Left ventricle myocardium inferior (tissue), 1 donor: ENCODE measurements at places on chromosomes 1 and 21.

- DNase-seq = no peak
Measured at GRCh38 chr1:118960026-118960561, 28.0 kb downstream of the TBX15 start.

GRCh38 chr1:156704166-156704711, 1.1 kb downstream of the CRABP2 start:
- no peak for DNase-seq

DNA sequence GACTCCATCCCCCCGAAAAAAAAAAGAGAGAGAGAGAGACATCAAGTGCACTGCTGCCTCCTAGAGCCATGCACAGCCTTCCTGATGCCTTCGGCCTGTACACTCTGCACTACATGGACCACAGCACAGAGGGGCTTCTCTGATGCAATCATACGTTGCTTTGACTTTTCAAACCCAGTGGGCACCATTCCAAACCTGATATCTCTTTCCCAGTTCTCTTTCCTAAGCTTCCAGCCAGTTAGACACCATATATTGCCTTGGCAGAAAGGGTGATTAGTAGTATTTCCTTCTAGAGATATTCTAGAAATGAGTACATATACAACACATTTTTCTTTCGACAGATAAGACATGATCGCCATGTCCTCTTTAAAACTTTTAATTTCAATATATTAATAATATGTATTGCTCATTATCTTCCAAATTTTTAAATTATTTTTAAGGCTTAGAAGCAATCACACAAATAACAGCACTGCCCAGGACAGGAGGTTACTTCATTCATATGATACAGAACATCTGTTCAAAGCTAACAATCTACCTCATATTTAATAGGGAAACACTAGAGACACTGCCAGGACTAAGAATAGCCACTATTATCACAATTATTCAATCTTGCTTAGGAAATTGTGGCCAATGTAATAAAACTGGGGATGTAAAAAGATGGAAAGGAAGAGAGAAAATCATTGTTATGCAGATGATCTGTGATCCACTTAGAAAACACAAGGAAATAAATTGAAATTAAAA, 9.9 kb downstream of the CLCA1 start:
- DNase-seq = no peak

GRCh38 chr21:40056031-40056430, 188.8 kb downstream of the PCP4 start:
- no peak for DNase-seq

GRCh38 chr21:45950740-45951515, 30.6 kb upstream of the COL6A1 start:
- DNase-seq = peak; percentile 61

DNA sequence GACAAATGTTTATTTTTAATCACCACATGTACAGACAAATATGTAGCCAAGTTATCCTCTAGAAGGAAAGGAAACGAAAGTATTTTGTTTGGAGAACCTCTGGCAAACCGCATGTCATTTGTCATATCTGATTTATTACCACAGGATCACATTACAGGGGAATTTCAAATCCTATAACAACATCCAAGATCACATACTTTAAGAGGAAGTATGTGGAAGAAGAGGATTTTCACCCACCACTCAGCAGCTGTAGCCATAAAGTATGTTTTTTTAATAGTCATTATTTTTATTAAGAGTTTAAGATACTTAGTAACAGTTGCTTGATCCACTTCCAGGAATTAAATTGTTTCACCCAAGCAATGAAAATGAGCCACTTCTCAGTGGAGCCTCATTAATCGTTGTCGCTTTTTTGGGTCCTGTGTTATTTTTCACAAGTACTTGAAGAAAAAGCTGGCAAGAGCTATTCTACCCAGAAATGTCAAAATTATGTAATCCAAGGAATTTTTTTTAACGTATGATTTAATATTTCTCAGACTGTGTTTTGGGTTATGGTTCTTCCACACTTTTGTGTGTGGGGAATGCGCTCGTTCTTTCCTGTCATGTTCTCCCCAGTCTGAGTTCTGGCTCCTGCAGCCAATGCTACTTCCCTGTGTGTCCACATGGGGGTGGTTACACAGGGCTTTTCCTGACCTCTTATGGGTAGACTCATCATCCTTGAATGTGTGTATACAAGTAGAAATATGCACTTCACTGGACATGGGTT, 6.9 kb downstream of the SERTAD4 start:
- no peak for DNase-seq

- DNase-seq = peak; percentile 94
Measured at GRCh38 chr1:234533975-234534876, 55.2 kb upstream of the TARBP1 start.

DNA sequence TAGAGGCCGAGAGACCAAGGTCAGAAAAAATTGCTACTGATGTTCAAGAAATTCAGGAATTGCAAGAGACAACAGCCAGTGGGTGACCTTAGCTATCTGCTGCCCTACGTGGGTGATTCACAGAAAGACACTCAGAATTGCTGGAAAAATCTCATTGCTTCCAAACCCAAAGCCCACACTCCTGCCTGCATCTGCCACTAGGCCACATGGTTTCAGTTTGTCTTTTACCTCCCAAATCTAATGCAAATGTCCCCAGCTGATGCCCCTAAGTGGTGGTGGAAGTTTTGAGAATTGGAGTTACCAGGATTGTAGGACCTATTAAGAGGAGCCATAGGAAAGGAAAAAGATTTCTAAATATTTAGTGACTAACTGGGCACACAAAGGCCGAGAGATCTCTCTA, 341.5 kb upstream of the CHRM3 start:
- DNase-seq = no peak

GRCh38 chr1:88742531-88742930, 58.5 kb downstream of the PKN2 start:
- no peak for DNase-seq

DNA sequence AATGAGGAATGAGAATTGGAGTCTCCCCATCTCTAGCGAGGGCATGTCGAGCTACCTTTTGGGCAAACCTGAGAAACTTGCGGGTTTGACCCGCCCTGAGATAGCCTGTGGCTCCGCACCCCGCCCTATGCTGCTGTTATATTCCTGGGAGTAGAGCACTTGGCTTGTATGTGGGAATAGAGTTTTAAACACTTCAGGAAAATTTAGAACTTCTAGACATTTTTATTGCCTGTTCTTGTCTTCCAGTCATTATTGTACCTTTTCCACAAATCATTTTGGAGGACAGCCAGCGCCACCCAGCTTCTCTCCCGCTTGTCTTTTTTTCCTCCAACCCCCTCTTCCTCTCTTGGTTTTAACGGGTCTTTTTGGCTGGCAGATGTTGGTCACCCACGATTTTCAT, 738 bp downstream of the GNPAT start:
- DNase-seq = no peak

GRCh38 chr1:212211371-212211770, 73.8 kb upstream of the PPP2R5A start:
- no peak for DNase-seq

DNA sequence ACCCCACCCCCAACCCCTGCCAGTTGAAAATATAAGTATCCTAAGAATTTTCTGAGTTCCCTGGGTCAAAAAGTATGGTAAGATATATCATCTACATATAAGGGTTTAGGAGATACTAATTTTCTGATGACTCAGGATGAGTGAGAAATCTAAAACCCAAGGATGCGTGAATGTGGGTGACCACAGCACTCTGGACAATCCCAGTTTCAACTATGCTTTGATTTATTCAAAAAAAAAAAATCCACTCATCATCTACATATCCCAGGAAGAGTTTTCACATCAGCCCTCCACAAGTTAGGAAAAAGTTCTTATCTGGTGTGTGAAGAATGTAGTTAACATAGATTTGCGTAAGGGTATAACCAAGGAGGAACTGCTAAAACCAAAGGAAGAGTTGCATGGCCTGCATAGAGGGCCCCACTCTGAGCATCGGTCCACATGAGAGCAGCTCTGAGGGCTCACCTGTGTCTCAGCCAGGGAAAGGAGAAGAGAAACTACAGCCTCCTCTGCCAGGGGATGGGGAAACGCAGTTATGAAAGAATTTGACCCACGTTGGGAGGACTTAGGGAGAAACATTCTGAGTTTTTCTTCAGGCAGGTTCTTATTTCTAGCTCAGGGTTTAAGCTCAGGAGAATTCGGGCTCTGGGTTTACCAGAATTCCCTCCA, 18.8 kb downstream of the LAMB3 start:
- DNase-seq = no peak
